Kidney (tissue), 22 donors: ENCODE measurements at places on chromosomes 2 and 18.
A peak's percentile ranks its signal among the peaks of the same experiment; 100 is the strongest.

- DNase-seq, result no peak
Measured at GRCh38 chr18:41244591-41245037, 710.4 kb upstream of the PIK3C3 start.

DNA sequence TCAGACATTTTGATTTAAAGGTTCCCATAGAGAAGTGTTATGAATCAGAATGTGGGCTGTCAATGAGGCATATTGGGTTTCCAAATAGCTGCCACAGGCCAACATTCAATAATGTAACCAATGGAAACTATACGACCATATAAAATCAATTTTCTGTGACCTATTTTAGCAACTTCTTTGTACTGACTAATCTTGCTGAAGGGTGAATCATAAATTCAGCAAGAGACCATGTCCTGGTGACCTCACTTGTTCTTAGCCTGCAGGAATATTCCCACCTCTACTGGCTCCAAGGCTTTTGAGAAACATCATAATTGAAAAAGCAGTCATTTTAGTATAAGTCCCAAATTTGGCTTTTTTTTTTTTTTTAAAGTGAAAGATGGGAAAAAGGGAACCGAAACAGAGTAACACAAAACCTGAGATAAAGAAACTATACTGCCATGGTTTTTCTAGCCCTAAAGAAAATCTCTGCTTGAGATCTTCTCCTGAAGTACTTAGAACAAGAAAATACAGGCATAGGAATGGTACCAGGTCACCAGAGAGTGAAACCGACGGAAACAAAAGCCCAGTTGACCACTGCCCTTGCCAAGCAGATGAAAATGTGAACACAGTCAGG, 32.1 kb downstream of the PLEKHM3 start:
- DNase-seq, result no peak

DNA sequence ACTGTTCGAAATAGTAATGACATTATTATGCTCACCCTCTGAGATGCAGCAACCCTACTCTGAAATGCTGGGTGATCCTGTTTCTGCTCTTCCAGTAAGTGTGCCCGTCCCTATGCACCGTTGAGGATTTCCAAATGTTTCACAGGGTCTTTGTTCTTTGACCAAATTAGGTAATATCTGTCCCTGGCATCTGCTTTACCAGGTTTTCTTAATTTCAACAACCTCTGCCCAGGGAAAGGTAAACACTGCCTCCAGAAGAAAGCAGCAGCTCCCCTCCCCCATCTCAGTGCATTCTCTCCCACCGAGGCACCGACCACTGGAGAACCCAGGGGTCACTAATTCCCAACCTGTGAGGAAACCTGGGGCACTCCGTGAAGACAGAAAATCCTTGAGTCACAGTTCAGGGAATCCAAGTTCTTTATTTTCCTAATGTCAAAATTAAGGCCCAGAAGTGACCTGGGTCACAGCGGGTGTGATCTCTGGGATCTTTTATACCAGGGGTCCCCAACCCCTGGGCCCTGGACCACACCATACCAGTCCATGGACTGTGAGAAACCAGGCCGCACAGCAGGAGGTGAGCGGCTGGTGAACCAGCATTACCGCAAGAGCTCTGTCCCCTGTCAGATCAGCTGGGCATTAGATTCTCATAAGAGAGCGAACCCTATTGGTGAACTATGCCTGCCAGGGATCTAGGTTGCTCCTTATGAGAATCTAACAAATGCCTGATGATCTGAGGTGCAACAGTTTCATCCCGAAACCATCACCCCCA, 1.2 kb upstream of the GRB14 start:
- no peak for DNase-seq

GRCh38 chr2:10103179-10103578, 19.4 kb upstream of the RRM2 start:
- DNase-seq, result no peak

- DNase-seq, result no peak
Measured at GRCh38 chr2:55063713-55064323, 13.6 kb upstream of the RTN4 start.

- DNase-seq, result no peak
Measured at GRCh38 chr2:102337481-102338386, 17.9 kb upstream of the IL18R1 start.

GRCh38 chr2:85888020-85888683, 638 bp downstream of the ST3GAL5 start:
- DNase-seq, result peak; percentile 43

DNA sequence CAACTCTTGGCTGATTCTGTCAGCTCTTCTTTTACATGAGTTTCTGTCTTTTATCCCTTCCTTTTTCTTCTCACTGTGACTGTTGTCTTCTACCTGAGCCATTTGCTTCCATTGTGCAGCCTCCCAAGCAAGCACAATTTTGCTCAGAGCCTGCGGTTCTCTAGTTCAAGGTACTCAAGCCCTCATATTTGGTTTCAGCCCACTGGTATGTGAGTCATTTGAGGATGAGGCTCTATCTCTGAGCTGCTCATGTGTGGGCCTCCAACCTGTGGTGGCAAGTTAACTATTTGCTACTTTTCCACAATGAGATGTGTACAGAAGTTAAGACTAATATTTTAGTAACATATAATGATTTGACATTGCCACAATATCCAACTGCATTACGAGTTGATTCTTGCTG, 183.0 kb downstream of the PHLPP1 start:
- DNase-seq, result no peak
